Erythroblast (primary cell): ENCODE measurements at places on chromosomes 6 and 20.

- DNase-seq = no peak
Measured at GRCh38 chr20:46062621-46063020, 27.1 kb downstream of the NCOA5 start.

GRCh38 chr20:60210779-60211617, 252.8 kb downstream of the CDH26 start:
- peak; percentile 65 for DNase-seq

DNA sequence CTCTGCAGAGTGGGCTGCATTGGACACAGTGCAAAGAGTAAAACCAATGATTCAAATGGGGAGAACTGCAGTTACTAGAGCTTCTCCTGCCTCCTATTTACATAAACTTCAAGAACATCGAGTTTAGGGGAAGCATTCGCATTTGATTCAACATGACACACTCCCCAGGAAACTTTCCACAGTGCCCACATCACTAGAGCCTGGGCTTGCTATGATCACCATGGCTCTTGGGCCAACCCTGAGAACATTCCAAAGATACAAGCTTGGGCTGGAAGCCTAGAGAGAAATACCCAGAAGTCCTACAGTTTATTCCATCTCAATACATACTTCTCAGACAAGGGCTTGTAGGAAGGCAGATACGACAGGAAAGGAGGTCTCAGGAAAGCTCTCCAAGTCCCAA, 337.9 kb downstream of the CD83 start:
- no peak for DNase-seq

DNA sequence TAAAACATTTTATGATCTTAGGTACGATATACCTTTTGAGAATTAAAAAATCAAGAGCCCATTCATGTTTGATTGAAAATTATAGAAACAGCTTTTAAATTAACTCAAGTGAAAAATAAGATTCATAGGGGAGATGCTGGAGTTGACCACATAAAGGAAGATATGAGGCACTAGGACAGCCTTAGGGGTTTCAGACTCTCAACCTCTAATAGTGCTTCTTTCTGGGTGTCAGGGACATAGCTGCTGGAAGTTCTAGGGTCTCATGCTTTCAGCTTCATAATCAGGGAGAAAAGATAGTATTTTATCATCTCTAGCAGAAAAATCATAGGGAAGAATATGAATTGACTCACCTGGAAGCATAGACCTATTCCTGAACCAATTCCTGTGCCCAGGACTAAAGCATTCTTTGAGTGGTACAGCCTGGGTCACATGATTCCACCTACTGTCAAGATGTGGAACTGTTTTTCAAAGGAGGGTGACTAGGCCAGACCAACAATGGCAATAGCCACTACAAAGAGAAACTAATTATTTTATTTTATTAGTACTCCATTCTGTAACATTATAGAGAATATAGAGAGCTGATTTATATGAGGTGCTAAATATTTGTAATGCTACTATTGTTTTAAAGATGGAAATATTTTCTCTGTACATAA, 27.8 kb upstream of the CENPW start:
- peak; percentile 39 for DNase-seq

DNA sequence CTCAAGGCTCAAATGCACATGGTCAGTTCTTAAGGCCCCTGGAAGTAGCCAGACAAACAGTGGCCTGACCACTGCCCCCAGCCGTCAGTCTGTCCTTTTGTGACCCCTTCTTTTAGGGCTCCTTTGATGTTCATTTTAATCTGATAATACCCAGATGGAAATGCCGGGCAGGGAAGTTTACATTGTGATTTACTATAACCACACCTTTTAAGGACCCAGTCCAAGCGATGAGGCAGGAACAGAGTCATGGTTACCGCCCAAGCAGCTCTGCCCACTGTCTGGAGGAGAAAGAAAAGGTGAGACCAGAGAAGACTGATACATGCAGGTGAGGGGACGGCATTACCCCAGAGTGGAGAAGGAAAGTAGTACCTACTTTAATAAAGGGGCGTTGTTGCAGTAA, 110.6 kb downstream of the PLEKHG1 start:
- no peak for DNase-seq

DNA sequence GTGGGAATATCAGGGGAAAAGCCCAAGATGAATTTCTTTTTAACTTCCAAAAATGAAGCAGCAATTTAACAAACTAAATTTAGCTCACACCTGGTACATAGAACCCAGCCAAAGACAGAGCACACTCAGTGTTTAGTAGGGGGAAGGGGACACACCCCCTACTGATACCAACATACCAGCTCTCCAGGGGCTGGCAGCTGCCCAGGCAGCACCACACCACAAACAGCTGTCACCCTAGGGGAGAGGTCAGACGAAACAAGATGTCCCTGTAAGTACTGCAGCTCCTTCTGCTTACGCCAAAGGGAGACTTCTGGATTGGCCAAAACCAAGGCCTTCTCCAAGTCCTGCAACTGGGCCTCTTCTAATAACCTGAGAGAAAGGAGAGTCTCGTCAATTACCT, 26.0 kb downstream of the MDN1 start:
- DNase-seq = peak; percentile 24

DNA sequence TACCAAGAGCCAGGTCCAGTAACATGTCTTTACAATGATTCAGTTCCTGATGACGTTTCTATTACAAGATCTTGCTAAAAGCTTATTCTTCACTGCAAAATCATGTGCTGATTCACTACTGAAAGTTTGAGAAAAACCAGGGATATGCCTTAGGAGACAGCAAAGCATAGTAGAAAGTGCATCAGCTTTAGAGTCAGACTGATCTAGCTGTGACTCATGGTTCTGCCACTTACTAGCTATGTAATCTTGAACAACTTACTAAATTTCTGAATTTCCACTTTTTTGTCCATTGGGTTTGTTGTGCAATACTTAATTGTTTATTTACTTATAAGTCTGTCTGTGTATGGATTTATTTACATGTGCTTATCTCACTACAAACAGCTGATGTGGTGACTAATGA, 198.5 kb upstream of the RSPO3 start:
- DNase-seq = no peak

GRCh38 chr6:113719545-113719944, 137.6 kb upstream of the MARCKS start:
- DNase-seq = no peak
